Stimulated activated naive CD8-positive, alpha-beta T cell treated with anti-CD3 and anti-CD28 coated beads, Interleukin-15, Interleukin-2, amounts not matched to agents 100 U/mL and 50 U/mL, for 24 hours (primary cell): ENCODE measurements at places on chromosomes 3 and 15.

DNA sequence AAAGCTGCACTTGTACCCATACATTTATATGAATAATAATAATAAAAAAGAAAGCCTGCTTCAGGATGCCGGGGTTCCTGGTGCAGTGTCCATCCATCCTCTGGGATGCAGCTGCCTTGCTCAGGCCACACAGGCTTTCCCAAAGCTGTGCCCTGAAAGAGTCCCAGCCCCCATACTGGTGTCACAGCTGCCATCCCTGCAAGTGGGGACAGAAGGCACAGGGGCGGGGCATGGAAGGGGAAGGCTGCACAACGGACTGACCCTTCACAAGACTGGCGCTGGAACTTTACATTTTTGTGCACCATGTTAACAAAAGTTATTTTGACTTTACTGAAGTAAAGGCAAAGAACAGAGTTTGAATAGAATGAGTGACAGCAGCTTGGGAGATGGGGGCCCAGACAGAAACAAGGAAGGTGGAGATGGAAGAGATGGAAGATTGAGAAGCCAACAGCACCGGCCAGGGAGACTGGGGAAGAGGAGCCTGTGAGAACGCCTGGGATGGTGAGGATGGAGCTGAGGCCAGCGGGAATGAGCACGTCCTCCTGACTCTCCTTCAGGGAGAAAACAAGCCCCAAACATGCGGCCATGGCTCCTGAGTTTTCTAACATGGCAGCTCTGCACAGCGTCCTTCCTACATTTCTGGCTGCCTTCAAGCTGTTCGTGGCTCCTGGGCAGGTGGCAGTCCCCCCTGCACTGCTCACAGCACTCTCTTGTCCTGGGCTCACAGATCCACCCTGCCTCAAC, 73.1 kb downstream of the ABTB1 start:
- DNase-seq, result no peak

DNA sequence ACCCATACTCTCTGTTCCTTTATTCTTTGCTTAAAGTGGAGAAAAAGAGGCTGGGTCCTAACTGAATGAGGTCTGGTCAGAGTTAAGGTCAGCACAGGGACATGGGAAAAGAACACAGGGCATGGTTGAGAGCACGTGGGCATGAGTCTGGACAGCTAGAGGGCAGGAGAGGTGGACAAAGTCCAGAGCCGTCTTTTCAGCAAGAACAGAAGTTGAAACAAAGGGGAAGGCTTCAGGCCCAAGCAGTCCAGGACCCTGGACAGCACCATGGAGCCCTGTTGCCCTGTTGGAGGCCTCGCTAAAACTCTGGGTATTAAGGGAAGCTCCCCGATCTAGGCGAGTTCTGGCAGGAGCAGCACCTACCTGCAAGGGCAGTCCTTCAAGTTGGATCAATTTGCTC, 50.7 kb downstream of the XYLB start:
- DNase-seq, result peak; percentile 6

GRCh38 chr15:48170981-48171380, 7.1 kb downstream of the MYEF2 start:
- DNase-seq, result no peak

DNA sequence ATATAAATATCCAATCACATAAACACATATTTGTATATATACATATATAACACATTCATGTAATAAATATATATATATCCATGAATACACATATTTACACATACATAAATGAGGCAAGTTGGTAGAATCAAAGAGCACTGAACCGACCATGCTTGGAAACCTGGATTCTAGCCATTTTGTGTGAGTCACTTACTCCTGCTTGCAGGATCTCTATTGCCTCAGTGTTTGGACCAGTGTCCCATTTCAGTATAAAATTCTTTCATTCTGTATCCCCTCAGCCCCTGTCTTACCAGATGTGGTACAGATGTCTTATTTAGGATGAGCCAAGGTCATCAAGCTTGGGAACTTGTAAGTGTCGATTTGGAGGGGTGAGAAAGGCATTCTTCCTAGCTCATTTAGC, 391.4 kb upstream of the FRG2C start:
- DNase-seq, result no peak

DNA sequence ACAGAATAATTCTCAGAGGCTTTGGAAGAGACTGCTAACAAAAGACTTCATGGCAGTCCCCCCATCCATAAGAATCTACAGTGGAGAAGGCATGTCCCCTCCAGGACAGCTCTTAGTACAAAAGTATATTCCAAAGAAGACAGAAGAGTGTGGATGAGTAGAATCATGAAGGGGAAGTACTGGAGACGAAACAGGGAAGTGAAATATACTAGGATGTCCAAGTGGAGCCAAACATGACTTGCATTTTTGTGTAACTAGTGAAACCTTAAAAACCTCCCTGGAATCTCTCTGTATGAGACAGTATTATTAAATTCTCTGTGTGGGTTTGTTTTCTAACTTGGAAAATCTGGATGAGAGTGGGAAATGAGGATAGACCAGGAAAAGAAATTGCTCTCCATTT, 312.4 kb downstream of the RSL24D1 start:
- no peak for DNase-seq

- DNase-seq, result no peak
These were observed 983 bp downstream of the KBTBD12 start for GRCh38 chr3:127915937-127916493.

- DNase-seq, result peak; percentile 58
These were observed 2.9 kb downstream of the THBS1 start for GRCh38 chr15:39583596-39584265.

GRCh38 chr3:2929574-2929973, 180.6 kb downstream of the IL5RA start:
- no peak for DNase-seq

GRCh38 chr3:72015463-72015862, 230.5 kb upstream of the PROK2 start:
- no peak for DNase-seq

- DNase-seq, result no peak
These were observed 98.9 kb downstream of the MAGI1 start for GRCh38 chr3:65939801-65940246.

- no peak for DNase-seq
These were observed 74.3 kb downstream of the FBLN2 start for GRCh38 chr3:13623101-13623654.

- DNase-seq, result no peak
These were observed 287.8 kb downstream of the CHL1 start for GRCh38 chr3:484341-484740.

DNA sequence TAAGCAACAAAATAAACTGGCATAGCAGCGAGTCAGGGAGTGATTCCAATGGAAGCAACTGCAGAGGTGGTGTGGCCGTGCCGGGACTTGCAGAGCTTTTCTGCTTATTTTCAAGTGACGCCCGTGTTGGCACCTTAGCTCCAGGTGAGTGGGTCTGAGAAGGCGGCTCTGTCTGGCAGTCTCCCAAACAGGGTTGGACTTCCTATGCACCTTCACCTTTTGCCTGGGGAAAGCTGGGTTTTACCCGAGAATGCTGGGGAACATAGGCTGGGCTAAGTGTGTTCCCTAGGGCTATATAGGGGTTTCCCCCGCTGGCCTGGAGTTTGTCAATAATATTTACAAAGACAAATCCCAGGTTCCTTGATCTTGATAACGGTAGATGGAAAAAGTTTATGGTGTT, 179.9 kb upstream of the TBL1XR1 start:
- DNase-seq, result no peak

GRCh38 chr15:41493205-41493901, at the start of gene ITPKA:
Gene ITPKA (plus strand): TSS chr15:41493874. CDS start chr15:41493928, 54 bp downstream.
- peak; percentile 94 for DNase-seq

DNA sequence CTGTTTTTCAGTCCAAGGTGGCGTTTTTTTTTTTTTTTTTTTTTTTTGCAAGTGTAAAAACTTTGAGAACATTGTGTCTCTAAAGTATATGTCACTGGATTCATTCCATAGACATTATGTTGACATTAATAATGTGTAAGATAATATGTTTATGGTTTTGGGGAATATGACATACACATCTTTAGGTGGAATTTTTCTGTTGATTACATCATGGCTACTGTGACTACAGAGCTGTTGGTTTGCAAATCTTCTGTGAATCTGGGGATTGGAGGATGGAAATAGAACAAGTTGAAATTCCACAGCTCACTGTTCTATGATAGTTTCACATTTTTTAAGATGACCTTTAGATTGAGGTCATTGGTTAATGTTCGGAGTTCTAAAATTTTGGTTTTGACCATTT, 24.4 kb upstream of the PLSCR2 start:
- DNase-seq, result no peak

- no peak for DNase-seq
These were observed 33.5 kb upstream of the USP8 start for GRCh38 chr15:50390554-50391264.

DNA sequence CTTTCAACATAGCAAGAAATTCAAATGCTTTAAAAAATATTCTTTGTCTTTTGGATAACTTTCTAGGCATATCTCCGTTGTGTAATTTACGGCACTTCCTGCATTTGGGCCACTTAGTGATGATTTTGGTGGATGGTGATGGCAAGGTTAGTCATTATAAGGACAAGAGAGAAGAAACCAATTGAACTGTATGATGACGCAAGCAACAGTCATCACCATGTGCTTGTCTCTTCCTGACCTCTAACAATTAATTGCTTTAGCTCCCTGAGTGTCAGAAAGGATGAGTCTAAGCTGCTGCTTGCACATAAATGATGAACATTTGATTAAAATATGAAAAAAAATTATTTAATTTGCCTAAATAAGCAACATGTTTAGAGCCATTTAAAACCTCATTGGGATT, 11.3 kb upstream of the P2RY12 start:
- no peak for DNase-seq

GRCh38 chr3:51216291-51216690, 168.8 kb upstream of the MANF start:
- DNase-seq, result no peak
